Stimulated activated CD8-positive, alpha-beta memory T cell treated with anti-CD3 and anti-CD28 coated beads, Interleukin-15, amount 100 ng/mL, for 1 hour (primary cell): ENCODE measurements at places on chromosomes 6 and 20.

DNA sequence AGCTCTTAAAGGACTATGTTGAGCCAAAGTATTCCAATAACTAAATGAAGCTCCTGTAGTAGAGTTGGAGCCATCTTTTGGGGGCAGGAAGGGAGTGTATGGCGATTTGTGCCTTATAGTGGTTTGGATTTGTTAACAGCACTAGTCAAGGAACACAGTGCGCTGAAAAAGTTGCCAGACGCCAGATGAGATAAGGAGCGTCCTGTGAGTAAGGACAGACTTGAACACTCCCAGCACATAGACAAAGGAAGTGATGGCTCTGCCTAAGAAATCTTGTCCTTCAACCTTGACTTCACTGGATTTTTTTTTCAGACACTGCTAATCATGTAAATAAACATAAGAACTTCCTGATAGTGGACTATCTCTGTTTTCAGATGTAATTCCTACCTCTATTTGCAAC is 136.9 kb downstream of the TRMT11 start:
- no peak for DNase-seq

DNA sequence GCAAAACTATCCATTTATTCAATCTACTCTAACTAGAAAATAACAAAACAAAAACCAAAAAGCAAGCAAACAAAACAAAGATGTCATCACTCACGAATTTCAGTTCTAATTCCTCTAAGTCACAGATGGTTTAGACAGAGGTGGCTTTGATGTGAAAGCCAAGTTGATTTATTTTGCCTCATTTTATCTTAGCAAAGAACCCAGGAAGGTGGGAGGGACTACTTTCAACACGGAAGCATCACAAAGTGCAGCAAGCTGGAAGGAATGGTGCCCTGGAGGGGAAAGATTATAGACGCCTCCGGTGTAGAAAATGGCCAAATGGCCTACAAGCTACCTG is 88.4 kb downstream of the LAMP5 start:
- DNase-seq: no peak

GRCh38 chr6:143772116-143773086 is 70.7 kb upstream of the LTV1 start:
- DNase-seq: no peak

- DNase-seq: no peak
Observed at GRCh38 chr20:9166153-9166780, 97.4 kb downstream of the PLCB4 start.

- no peak for DNase-seq
Observed at GRCh38 chr6:136866872-136867416, 44.6 kb downstream of the PEX7 start.
